ENCODE measurements at places on chromosomes 12 and 14. TPM values are rescaled to one million over a fixed set of nuclear protein-coding genes. Genes with fewer than 3 reads are reported as not detected.
A peak's percentile ranks its signal among the peaks of the same experiment; 100 is the strongest.

LBHD2 gene
- not detected for total RNA-seq

GRCh38 chr12:75868501-75868900 is 163.1 kb downstream of the PHLDA1 start:
- DNase-seq: no peak

DNA sequence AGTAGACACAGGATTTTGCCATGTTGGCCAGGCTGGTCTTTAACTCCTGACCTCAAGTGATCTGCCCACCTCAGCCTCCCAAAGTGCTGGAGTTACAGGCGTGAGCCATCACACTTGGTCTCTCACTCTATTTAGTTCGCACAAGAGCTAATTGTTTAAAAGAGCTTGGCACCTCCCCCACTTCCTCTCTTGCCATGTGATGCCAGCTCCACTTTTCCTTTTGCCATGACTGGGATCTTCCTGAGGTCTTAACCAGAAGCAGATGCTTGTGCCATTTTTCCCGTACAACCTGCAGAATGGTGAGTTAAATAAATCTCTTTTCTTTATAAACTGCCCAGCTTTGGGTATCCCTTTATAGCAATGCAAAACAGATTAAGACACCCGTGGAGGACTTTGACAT is 200.1 kb upstream of the FRMD6 start:
- no peak for DNase-seq

GRCh38 chr14:66432334-66432733 is 53.8 kb upstream of the CCDC196 start:
- DNase-seq: no peak

GRCh38 chr14:64760146-64760755 is 56.0 kb downstream of the PLEKHG3 start:
- DNase-seq: peak; percentile 57

DNA sequence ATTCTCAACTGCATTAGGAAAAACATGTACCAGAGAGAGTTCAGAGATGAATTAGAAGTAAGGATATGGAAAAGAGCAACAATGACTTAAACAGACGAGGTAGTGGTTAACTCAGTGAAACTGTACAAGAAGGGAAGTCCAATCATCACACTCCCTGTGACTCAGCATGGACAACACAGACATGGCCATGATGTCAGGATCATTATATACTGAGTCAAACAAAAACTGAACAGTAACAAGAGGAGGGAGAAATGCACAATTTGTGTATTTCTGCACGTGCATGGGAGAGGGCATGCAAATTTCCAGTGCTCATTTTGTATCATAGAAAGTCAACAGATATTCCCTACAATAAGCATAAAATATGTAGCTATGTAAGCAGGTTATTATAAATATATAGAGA is 1037.8 kb downstream of the BCL11B start:
- no peak for DNase-seq

TAS2R9 gene
- total RNA-seq: not detected

- no peak for DNase-seq
Measured at GRCh38 chr14:31312934-31313333, 105.3 kb upstream of the HECTD1 start.

- DNase-seq: no peak
Measured at GRCh38 chr14:103267226-103267910, 66.7 kb upstream of the EIF5 start.

DNA sequence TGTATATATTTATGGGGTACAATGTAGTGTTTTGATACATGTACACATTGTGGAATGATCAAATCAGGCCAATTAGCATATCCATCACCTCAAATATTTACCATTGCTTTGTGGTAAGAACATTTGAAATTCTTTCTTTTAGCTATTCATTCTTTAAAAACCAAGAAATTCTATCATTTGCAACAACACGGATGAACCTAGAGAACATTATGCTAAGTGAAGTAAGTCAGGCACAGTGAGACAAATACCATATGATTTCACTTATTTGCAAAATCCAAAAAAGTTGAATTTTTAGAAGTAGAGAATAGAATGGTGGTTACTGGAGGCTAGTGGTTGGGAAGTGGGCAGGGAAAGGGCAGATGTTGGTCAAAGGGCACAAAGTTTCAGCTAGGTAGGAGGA is 129.3 kb upstream of the PTPRQ start:
- DNase-seq: no peak

RBP5 gene
- not detected for total RNA-seq

OR8S1 gene
- not detected for total RNA-seq

GRCh38 chr14:75469606-75470237 is 41.9 kb downstream of the JDP2 start:
- DNase-seq: no peak

DNA sequence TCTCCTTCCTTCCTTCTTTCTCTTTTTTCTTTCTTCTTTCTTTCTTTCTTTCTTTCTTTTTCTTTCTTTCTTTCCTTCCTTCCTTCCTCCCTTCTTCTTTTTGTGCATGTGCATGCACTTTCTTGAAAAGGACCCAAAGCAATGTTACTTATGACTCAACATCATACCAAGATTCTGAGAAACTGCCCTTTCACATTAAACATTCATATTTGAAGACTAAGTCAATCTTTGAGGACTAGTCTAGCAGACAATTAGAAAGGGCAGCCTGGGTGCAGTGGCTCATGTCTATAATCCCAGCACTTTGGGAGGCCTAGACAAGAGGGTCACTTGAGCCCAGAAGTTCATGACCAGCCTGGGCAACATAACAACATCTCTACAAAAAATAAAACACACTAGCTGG is 212.8 kb upstream of the KITLG start:
- no peak for DNase-seq

- no peak for DNase-seq
Measured at GRCh38 chr12:59700153-59700450, 104.3 kb downstream of the SLC16A7 start.

BBS10 gene
- total RNA-seq: 2.4 TPM

GRCh38 chr12:7100239-7100638 is 8.0 kb upstream of the C1R start:
- DNase-seq: no peak

DNA sequence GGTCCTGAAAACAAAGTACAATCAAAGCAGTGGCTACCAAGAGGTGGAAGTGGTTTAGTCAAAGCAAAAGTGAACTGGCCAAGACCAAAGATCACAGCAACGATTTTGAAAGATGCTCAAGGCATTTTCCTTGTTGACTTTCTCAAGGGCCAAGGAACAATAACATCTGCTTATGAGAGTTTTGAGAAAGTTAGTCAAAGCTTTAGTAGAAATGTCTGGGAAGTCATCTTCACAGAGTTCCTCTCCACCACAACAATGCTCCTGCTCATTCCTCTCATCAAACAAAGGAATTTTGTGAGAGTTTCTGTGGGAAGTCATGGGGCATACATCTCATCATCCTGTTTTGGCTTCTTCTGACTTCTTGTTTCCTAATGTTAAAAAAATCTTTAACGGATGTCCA is 80.1 kb downstream of the PLEKHA5 start:
- no peak for DNase-seq

- DNase-seq: no peak
Measured at GRCh38 chr14:75515629-75515996, 6.7 kb upstream of the BATF start.

GRCh38 chr14:65838565-65838964 is 426.0 kb downstream of the FUT8 start:
- DNase-seq: no peak

- DNase-seq: no peak
Measured at GRCh38 chr12:124650912-124651311, 83.5 kb upstream of the NCOR2 start.

GRCh38 chr14:33839193-33840076 is 111.4 kb downstream of the EGLN3 start:
- DNase-seq: no peak

- no peak for DNase-seq
Measured at GRCh38 chr14:51564986-51565604, 86.6 kb upstream of the FRMD6 start.

DNA sequence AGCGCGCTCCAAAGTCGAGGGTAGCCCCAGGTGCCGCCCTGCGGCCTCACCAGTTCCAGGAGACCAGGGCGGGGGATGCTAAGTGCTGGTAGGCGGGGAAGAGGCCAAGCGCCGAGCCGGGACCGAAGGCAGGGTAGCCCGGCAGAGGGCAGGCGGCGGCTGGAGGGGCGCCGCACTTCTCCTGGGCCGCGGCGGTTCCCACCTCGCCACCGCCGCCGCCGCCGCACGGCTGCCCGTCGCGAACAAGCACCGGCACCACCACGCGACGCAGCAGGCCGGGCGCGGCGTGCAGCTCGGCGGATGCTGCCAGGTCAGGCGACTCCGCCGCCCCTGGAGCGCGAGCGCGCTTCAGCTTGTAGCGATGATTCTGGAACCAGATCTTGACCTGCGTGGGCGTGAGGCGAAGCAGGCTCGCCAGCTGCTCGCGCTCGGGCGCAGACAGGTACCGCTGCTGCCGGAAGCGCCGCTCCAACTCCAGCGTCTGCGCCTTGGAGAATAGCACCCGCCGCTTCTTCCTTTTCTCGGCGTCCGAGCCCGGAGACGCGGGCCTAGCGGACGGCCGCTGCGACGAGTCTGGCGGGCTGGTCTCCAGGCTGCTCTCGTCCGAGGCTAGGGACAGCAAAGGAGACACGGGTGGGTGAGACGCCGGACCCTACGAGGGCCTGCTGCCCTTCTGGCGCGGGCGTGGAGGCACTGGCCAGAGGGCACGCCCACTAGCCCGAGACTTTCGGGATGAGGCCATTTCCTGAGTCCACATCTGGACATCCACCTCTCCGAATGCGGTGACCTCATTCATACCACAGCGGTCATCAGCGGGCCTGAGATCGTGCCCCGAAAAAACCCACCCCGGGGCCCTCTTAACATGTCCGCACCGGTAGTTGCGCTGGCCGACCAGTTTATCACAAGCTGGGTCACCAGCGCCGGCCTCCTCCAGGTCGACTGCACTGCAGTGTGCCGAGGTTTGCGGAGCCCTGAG is 1.3 kb downstream of the NKX2-8 start:
- DNase-seq: no peak

TAS2R13 gene
- total RNA-seq: 1.2 TPM

HOTAIR gene
- total RNA-seq: not detected

COCH gene
- total RNA-seq: not detected

IL26 gene
- total RNA-seq: not detected

GRCh38 chr12:65602610-65603295 is 221.5 kb upstream of the HMGA2 start:
- no peak for DNase-seq

GRCh38 chr12:6294156-6295093 is 16.1 kb upstream of the PLEKHG6 start:
- DNase-seq: no peak

Measured in T-helper 17 cell (primary cell).